Stimulated activated CD8-positive, alpha-beta memory T cell treated with anti-CD3 and anti-CD28 coated beads, Interleukin-2, amount 100 ng/mL, for 48 hours (primary cell): ENCODE measurements at places on chromosomes 1 and 21.
A peak's percentile ranks its signal among the peaks of the same experiment; 100 is the strongest.

- DNase-seq: no peak
These were observed 53.0 kb upstream of the ARTN start for GRCh38 chr1:43880604-43881003.

- DNase-seq: peak; percentile 54
These were observed 2.8 kb upstream of the ZBTB7B start for GRCh38 chr1:154999571-155000410.

DNA sequence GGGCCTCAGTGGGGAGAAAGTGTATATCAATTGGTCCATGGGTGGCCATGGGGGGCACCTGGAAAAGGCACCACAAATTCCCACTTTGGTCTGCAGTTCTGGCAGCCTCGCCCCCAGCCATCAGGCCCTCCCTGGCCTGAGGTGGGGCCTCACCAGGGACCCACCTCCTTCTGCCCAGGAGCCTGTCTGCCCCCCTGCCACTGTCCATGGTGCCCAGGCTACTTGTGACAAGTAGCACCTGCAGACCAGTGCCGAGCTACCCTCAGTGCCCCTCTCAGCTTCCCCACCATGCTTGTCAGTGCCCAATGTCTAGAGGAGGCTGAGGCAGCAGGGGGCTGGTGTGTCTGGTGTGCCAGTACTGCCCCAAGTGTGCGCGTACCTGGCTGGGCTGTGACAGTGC, 87.1 kb upstream of the PAXBP1 start:
- DNase-seq: no peak

GRCh38 chr1:24828183-24828886, 83.1 kb downstream of the CLIC4 start:
- DNase-seq: no peak

GRCh38 chr1:237759377-237759776, 131.3 kb downstream of the ZP4 start:
- no peak for DNase-seq

DNA sequence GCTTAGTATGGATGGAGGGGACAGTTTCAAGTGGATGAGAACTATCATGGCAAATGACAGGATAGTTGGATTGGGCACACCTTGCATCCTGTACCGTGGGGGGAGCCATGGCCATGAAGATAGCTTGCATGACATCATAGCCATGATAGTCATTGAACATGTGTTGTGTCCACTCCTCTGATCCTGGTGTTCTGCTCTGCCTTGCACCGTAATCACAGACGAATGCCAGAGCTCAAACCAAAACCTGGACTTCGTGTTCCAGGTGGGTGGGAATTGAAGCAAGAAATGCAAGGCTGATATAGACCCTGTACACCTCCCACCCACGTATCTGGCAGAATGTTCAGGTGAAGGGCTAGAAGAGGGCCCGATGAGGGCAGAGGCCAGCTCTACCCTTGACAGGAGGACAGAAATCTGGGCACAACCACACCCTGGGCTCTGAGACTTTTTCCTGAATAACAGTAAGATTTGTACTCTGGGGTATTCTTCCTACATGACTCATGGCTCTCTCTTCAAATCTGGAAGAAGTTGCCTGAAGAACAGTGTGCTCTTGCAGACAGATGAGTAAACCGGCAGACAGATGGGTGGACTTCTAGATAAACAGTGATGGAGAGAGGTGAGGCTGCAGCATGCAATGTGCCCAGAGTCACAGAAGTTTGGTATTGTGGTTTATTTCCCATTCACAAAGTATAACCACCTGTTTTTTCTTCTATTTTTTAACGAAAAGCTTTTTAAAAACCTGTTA, 45.0 kb downstream of the KCNJ6 start:
- no peak for DNase-seq

DNA sequence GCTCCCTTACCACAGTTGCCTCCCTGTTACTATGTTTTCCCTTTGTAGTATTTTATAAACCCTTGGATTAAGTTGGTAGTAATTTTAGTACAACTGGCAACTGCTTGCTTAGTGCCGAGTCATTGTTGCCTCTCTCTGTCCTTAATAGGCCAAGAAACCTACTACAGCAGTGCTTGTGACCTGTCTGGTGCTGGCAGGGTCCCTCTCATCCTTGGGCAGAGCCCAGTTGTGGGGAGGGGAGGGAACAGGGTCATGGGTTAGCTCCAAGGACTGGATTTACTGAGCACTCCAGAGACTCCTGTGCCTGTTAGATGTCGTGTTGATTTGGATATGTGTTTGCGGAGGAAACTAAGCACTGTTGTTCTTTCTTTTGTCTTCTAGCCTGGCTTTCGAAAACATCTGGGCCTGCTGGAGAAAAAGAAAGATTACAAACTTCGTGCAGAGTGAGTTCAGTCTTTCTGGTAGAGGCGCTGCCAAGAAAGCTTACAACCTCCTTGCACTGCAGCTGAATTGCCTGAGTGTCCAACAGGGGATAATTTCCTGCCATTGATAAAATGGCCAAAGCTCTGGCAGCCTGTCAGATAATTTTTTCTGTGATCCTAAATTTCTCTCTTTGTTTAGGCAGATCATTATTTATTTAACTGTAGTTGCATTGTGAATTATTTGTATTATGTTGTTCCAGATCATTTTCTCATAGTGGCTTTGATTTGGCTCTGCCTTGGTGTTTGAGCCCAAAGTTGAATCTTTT, 3.6 kb downstream of the UTP11 start:
- DNase-seq: no peak

- DNase-seq: no peak
These were observed 16.7 kb upstream of the PADI1 start for GRCh38 chr1:17188217-17188616.

- no peak for DNase-seq
These were observed 994 bp downstream of the RO60 start for GRCh38 chr1:193060406-193060805.

- DNase-seq: peak; percentile 67
These were observed 7.0 kb downstream of the EFNA3 start for GRCh38 chr1:155085504-155086127.

- no peak for DNase-seq
These were observed 30.8 kb downstream of the KCNA3 start for GRCh38 chr1:110643879-110644472.

- DNase-seq: no peak
These were observed 18.4 kb upstream of the TSPAN2 start for GRCh38 chr1:115107516-115108260.

DNA sequence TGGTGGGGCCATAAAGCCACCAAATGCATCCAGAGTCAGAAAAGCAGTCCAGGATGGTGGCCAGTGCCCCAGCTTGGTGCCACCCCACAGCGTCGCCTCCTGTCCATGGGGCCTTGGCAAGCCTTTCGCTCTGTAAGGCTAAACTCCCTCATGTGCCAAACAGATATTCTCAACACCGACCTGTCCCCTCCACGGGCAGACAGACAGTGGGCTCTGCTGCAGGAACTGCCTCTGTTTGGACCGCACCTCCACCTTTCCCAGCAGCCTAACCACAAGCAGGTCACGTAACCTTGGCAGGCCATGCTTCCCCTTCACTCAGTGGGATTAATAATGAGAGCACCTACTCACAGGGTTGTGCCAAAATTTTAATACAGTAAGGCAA, 11.7 kb downstream of the RUNX1 start:
- DNase-seq: no peak

- DNase-seq: no peak
These were observed 329.1 kb downstream of the LRRIQ3 start for GRCh38 chr1:73868810-73869336.

DNA sequence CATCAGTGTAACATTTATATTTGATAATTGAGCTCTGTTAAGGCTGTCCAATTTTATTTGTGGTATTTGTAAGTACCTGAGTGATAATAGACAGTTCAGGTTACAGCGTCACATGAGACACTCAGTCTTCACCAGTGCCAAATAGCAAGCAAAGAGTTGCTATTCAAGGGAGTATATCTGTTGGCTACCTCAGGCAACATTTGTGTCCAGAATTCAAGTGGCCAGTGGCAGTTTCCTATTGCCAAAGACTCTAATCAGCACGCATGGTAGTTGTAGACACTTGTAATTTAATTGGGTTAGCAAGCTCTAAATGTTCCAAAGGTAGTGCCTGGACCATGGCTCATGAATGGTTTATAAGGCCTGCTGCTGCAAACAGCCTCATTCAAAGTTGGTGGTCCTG, 1524.3 kb upstream of the B3GALT2 start:
- no peak for DNase-seq

DNA sequence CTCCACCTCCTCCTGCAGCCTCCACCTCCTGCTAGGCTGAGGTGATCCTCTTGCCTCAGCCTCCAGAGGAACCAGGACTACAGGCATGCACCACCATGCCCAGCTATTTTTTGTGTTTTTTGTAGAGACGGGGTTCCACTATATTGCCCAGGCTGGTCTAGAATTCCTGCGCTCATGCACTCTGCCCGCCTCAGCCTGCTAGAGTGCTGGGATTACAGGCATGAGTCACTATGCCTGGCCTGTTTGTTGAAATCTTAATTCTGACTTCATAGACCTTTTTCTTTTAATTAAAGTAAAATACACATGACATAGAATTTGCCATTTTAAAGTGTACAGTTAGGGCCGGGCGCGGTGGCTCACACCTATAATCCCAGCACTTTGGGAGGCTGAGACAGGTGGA, 42.7 kb downstream of the FAAP20 start:
- no peak for DNase-seq

- no peak for DNase-seq
These were observed 8.2 kb upstream of the RNF223 start for GRCh38 chr1:1082239-1082775.

GRCh38 chr21:14646893-14647292, 100.8 kb upstream of the SAMSN1 start:
- no peak for DNase-seq

GRCh38 chr1:82446955-82447354, 646.2 kb downstream of the ADGRL2 start:
- no peak for DNase-seq

DNA sequence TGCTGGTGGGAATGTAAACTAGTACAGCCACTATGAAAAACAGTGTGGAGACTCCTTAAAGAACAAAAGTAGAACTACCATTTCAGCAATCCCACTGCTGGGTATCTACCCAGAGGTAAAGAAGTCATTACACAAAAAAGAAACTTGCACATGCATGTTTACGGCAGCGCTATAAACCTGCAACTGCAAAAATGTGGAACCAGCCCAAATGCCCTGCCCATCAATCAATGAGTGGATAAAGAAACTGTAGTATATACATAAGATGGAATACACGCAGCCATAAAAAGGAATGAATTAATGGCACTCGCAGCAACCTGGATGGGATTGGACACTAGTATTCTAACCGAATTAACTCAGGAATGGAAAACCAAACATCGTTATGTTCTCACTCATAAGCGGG, 51.0 kb downstream of the ZSWIM5 start:
- no peak for DNase-seq

DNA sequence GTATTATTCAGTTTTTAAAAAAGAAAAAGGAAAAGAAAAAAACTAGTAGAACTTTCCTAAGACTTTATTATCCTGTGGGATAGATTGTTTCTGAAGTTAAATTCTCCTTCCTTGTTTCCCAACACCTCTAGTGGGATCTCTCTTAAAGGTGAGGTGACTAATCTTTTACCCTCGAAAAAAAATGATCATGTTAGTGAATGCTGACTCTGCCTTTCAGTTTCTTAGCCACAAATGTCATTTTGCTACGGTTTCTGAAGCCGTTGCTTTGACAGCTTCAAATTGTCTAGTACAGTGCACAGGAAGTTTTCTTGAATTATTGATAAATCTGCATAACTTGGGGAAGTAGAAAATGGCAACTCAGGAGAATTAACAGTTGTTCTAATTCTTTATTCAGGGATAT, 13.0 kb upstream of the NEK7 start:
- DNase-seq: no peak

GRCh38 chr21:29315131-29315749, 16.5 kb downstream of the BACH1 start:
- DNase-seq: no peak

DNA sequence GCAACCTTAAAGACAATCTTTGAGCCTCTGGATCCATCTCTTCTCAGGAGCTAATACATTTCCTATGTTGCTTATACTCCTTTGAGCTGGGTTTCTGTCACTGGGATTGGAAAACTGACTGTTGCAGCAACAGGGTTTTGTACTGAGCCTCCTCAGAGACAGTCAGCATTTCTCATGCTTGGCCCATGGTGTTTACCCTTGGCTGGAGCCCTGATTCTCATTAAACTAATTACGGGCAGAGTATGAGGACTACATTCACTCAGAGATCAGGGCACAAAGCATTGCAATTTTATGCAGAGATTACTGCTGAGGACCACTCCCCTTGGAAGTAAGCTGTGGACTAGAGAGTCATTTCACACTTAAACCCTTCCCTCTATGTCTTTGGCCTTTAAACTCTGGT, 134.5 kb downstream of the LRIG2 start:
- DNase-seq: no peak

GRCh38 chr1:24505816-24506215, 3.2 kb downstream of the RCAN3 start:
- DNase-seq: no peak

DNA sequence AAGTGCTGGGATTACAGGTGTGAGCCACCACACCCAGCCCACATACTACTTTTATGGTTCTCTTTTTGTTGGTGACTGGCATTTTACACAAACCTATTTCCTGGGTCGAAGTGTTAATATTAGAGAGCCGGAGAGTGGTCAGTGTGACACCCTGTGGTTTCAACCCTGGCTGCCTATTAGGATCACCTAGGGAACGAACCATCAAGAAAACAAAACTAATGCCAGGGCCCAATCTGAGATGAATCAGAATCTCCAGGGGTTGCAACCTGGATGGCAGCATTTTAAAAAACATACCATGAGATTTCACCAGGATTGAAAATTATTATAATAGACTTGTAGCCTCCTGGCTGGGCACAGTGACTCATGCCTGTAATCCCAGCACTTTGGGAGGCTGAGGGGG, 6.1 kb downstream of the MRPS21 start:
- DNase-seq: no peak

- DNase-seq: no peak
These were observed 22.4 kb upstream of the BTG2 start for GRCh38 chr1:203282720-203283542.

DNA sequence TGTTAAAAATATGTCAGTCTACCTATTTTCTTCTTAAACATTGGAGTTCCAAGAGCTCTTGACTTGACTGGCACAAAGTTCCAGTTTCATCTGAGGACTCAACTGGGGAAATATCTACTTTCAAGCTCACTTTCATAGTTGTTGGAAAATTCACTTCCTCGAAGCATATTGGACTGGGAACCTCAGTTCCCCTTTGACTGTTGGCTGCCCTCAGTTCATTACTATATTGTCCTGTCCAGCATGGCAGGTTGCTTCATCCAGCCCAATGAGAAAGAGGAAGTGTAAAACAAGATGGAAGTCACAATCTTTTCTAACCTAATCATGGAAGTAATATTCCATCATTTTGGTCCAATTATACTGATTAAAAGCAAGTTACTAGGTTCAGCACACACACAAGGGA, 54.3 kb downstream of the ZNF697 start:
- DNase-seq: no peak

- DNase-seq: no peak
These were observed 173.5 kb downstream of the GALNT2 start for GRCh38 chr1:230240446-230241086.

GRCh38 chr21:22020221-22020620, 1022.0 kb downstream of the NCAM2 start:
- no peak for DNase-seq
